ENCODE measurements at places on chromosomes 2 and 18.

- peak; percentile 61 for DNase-seq
These were observed 54.9 kb downstream of the IL1RL2 start for GRCh38 chr2:102241616-102242305.

DNA sequence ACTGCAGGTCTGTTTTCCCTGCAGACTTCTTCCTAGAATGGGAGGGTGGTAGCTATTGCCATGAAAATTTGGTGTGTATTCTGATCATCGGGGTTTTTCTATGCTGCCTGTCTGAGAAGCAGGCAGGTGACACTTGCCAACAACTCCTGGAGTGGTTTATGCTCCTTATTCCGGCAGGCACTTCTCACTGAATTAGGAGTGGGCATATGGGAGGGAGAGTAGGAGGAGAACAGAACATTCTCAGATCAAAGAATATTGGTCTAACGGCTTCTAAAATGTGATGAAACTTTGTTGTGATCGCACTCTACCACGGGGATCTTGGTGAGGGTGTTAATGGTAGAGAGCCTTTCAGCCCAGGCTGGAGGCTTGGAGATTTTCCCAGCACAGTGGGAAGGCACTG, 480.8 kb downstream of the PLCL1 start:
- DNase-seq, result no peak

- DNase-seq, result no peak
These were observed 999 bp upstream of the IL36B start for GRCh38 chr2:113053666-113054065.

DNA sequence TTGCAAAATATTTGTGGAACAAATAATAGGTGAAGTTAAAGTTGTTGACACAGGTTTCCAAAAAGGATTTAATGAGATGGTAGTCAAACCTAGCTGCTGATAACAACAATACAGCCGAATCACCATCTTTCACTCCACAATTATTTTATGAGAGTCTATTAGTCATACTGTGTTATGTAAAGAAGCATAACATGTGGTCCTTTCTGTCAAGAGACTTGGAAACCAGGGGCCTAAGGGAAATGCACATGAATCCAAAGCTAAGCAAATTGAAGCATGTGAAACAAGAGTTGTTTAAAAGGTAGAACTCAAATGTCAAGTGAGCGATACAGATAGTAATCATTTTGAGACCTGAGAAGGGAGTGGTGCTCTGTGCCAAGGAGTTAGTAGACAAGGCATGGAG, 16.0 kb downstream of the CD28 start:
- no peak for DNase-seq

GRCh38 chr2:168434146-168434545, 21.9 kb upstream of the CERS6 start:
- peak; percentile 43 for DNase-seq

- no peak for DNase-seq
These were observed 248.0 kb upstream of the SOX11 start for GRCh38 chr2:5444168-5444567.

- DNase-seq, result peak; percentile 80
These were observed 60.5 kb upstream of the POMC start for GRCh38 chr2:25228848-25229278.

DNA sequence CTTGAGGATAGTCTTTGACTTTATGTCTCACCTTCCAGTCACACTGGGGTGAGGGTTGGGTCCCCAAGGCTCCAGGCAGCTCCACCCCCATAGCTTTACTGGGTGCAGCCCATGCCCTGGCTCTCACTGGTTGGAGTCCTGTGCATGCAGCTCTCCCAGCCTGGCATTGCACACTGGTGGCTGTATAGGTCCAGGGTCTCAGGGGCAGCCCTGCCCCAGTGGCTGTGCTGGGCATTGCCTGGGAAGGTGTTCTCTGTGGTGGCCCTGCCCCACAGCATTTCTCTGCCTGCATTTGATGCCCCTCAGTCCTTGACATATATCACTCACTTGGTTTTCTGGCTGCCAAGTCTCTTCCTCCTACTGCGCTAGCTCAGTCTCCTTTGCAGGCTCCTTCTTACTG, 21.2 kb downstream of the MPHOSPH10 start:
- DNase-seq, result no peak

- DNase-seq, result peak; percentile 21
These were observed 670.3 kb downstream of the NR4A2 start for GRCh38 chr2:155662224-155662623.

DNA sequence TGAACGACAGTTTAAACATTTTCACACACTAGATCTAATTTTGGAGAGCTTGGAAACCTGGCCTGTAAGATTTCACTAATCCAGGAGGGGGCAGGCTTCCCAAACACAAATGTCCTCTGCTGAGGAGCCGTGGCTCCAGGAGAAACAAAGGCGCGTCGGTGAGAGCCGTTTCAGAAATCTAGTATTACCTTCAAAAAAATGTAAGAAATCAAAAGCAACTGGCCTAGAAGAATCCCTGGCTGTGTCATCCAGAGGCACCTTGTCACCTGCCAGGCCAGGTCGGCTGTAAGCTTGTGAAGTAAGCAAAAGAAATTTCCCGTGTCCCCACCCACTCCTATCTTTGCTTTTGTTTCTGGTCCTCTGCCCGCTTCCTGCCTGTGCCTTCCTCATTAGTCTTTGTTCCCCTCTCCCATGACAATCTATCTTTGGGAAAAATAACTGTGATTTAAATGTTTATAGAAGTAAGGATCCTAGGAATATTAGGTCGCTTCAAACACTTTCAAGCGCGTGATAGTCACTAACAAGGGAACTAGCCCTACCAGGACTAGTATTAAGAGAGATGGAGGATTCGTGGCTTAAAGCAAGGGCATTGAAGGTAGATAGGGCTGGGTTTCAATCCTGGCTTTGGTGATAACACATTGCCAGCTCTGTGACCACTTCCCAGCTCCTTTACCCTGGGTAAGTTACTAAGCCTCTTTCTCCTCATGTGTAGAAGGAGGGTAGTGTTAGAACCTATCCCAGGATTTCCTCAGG, 99.5 kb upstream of the STK39 start:
- DNase-seq, result peak; percentile 80

GRCh38 chr2:234905547-234906265, 46.1 kb upstream of the SH3BP4 start:
- no peak for DNase-seq

- DNase-seq, result no peak
These were observed 18.8 kb downstream of the MAPK4 start for GRCh38 chr18:50578651-50579050.

DNA sequence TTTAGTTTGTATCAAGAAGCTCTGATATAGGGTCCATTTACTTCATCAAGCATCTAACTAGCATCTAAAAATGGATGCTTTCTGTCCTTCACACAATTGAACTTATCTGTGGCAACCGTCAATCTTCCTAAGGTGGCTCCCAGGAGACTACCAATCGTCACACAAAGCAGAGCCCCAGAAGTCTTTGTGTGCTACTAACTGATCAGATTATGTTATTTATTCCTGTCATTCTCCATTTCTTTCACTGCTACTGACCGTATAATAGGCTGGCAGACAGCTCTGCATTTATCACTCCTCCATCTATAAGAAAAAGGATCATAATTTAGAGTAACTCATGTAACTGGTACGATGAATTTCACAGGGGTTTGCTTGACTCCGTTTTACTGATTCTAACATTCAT, 585.0 kb upstream of the NXPH2 start:
- no peak for DNase-seq

DNA sequence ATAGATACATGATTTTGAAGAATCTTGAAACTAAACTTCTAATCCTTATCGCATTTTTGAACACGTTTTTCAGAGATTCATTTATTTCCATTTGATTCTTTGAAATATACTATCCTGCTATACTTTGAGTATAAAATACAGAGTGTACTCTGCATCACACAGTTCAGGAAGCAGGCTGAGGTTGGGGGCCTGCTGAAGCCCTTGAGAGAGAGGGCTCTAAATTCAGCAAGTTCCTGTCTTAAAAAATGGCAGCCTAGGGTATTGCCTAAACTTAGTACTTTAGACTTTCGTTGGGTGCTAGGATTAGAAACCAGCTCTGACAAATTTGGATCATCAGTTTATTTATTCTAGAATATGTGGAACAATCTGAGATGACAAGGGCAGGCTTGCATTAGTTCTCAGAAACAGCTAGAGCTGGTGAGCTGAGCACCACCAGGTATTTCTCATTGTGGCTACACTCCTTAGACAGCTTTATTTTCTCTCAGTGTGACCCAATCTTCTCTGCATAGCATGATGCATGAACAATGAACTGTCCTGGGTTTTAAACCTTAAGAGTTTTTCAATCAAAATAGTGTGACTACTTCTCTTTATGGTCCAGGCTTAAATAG, 49.1 kb downstream of the TFPI start:
- no peak for DNase-seq

DNA sequence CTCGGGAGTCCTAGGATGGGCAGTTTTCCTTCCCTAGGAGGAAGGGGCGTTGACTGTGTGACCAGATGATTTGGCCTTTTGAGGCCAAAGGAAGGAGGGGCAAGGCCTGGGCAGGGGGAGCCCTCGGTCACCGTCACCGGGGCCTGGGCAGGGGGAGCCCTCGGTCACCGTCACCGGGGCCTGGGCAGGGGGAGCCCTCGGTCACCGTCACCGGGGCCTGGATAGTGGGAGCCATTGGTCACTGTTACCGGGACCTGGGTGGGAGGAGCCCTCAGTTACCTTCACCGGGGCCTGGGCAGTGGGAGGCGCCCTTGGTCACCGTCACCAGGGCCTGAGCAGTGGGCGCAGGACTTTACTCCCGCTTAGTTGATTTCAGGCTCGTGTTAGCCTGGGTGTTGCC, 17.3 kb downstream of the D2HGDH start:
- no peak for DNase-seq

DNA sequence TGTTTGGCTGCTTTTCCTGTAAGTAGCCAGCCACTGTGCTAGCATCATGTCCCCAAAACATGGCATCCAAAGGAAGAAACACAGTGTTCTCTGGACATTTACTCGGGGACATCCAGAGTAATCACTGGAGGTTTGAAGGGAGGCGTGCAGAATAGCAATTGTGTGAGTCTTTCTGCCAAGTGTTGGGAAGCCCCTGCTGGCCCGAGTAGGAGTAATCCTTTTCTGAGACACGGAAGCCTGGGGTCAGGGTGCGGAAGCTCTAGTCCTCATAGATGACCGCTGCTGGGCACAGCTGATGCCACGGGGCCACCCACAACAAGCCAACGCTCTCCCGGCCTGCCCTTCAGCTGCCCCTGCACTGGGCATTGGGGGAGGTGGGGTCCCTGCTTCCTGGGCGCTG, 24.8 kb upstream of the HDAC4 start:
- no peak for DNase-seq

DNA sequence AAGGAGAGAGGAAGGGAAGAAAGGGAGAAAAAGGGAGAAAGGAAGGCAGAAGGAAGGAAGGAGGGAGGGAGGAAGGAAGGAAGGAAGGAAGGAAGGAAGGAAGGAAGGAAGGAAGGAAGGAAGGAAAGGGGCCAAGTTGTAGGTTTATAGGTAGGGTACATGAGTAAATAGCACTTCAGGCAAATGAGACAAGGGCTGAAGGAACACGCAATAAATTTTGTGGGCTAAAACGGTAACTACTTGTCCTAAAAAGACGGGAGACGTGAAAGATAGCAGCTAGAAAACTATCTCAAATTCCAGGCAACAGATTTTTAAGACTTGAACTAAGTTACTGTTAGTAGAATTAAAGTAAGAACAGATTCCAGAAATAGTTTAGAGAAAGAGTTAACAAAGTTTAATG, 129.3 kb upstream of the XIRP2 start:
- DNase-seq, result no peak

GRCh38 chr2:239292531-239292930, 108.3 kb downstream of the HDAC4 start:
- DNase-seq, result no peak

DNA sequence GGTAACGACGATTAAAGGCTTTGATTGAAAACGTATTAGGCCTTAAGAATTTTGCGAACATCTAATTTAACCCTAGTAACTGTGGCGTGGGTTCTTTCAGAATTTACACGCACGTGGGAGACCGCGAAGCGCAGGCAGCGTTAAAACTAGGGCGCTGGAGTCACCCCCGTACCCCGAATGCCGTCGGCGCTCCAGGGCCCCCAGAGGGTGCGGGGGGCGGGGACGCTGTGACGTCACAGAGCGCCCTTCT, 673 bp upstream of the SMCHD1 start:
- no peak for DNase-seq

DNA sequence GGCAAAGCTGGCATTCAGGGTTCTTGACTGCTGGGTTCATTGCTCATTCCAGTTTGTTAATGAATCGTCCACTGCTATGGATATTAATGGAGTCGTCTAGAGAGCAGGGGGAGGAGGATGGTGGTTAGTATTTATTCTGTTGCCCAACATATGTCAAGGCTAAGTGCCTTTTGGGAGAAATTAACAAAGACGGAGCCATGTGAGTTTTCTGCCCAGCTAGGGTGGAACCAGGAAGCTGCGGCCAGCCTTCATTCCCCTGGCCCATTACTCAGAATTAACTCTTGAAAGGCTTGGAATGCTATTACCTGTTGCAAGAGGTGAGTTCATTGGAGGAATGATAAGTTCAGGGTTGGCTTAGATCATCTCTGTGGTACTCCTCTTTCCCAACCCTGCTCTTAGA, 19.3 kb downstream of the IGFBP2 start:
- no peak for DNase-seq

GRCh38 chr2:217539126-217539525, 463.7 kb downstream of the TNS1 start:
- DNase-seq, result no peak

DNA sequence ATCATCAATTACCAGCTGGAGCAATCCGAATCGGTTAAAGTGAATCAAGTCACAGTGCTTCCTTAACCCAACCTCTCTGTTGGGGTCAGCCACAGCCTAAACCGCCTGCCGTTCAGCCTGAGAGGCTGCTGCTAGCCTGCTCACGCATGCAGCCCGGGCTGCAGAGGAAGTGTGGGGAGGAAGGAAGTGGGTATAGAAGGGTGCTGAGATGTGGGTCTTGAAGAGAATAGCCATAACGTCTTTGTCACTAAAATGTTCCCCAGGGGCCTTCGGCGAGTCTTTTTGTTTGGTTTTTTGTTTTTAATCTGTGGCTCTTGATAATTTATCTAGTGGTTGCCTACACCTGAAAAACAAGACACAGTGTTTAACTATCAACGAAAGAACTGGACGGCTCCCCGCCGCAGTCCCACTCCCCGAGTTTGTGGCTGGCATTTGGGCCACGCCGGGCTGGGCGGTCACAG, 496 bp upstream of the ITGA4 start:
- peak; percentile 63 for DNase-seq

GRCh38 chr2:142682528-142682927, 194.9 kb upstream of the KYNU start:
- DNase-seq, result peak; percentile 56

DNA sequence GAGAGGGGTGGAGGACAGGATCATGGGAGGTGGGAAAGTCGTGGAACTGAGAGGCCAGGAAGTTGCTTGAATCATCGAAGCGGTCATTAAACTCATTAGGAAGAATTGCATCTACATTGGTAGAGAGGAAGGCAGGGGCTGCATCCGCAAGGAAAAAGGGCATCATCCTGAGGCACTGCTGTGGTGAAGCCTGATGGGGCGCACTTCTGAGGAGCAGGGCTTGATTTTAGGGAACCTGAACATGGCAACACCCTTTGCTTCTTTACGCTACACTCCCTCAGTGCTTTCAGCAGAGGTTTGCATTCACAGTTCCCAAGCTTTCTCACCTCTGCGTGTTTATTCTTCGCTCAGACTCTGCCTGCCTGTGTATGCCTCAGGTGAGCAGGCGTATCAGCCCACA, 352.0 kb upstream of the RAB6C start:
- DNase-seq, result no peak
